ENCODE measurements at places on chromosomes 11 and 22.
A peak's percentile ranks its signal among the peaks of the same experiment; 100 is the strongest.

- no peak for DNase-seq
These were observed 36.6 kb upstream of the CREB3L1 start for GRCh38 chr11:46240861-46241260.

DNA sequence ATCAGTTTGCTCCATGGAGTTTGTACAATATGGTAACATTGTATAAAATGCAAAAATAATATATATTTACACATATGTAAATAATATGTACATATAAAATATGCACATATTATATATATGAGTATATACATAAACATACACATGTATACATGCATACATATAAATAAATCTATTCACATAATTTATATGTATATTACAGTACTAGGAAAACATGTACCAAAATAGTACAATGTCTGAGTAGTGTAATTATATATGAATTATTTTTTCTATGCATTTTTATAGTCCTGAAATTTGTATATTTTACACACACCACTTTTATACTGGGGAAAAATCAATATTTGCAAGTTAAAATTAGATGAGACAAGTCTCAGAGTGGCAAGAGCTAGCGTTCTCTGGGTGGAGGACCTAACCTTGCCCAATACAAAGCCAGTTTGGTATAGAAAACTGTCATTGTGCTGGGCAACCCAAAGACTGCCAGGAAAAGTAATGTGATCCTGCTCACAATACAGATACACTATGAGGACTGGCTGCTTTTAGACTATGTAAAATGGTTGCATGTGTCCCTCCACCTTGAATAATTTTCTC lies 889.4 kb downstream of the LRRC4C start:
- DNase-seq = no peak

GRCh38 chr11:47571895-47572294 lies 6.5 kb downstream of the PTPMT1 start:
- DNase-seq = no peak

- no peak for DNase-seq
These were observed 24.0 kb downstream of the CSF2RB start for GRCh38 chr22:36937319-36938027.

DNA sequence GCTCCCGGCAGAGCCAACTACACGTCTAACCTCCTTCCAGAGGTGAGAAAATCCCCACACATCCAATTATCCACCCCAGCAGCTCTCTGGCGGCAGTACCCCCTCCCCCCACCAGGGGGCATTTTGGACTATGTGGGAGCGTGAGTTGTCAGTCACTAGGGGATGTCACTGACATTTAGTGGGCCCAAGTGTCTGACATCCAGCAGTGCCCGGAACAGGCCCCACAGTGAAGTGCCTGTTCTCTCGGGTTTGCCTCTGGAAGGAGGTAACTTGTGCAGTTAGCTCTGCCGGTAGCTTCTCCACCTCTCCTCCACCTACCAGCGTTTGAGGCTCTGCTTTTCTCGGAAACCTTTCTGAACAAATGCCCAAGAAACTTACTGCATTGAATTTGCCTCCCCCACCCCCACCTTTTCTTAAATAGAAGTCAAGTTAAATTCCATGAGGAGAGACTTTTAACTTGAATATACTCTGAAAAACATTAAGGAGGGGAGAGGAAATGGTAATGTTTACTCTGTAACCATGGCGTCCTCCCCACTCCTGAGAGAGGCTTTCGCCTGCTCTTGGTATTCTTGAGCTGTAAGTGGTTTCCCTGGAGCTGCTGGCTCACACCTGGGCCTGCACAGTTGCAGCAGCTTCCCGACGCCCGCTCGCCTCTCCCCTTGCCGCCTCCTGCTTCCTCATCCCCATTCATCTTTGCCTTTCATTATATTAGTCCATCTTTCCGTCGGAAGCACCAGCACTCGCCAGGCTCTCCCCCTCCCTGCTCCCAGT lies 112.8 kb downstream of the WNT7B start:
- peak; percentile 66 for DNase-seq

DNA sequence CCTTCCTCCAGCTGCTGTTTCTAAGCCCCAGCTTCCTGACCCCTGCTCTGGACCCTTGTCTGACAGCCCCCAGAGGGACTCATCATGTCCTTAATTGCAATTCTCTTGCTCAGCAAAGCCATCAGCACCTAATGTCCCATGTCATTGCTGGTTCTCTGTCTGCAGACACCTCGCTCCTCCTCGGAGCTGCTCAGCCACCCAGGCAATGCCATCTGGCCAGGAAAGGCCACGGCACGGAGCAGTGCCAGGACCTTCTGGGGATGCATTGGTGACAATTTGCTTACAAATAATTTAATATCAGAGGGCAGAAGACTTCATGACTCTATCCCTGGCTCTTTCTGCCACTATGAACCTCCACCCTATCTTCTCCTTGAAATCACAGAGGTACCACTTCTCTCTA lies 107.0 kb upstream of the THY1 start:
- DNase-seq = no peak
